GM19239 (cell line): ENCODE measurements at places on chromosomes 3 and 15.

GRCh38 chr15:82808634-82809041, 790 bp upstream of the WHAMM start:
- DNase-seq, result no peak

DNA sequence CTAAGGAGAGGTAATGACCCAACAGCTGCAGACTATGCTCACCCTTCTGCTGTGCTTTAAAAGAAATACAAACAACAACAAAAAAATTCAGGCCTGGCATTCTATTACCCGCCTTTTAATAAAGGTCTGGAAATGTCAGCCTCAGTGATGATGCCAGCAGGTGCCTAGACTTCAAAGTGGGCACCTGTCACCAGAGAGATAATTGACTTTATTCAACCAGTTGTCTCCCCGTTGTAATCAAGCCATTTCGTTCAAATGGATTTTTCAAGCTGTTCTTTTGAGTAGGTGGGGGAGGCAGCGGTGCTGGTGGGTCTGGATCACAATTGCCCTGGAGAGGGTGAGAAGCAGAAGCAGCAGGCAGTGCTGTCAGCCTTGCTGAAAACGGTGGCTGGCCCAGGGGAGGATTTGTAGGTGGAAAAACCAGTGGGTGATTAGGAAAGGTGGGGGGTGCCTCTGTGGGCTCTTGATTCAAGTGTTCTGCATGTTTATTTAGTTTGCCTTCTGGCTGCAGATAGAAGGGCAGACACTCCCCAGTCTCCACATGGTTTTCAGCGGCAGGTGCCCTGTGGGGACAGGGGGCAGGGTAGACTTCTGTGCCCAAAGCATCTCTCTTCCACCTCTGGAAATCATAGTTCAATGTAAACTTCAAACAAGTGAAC, 300.2 kb upstream of the SLCO3A1 start:
- DNase-seq, result no peak

DNA sequence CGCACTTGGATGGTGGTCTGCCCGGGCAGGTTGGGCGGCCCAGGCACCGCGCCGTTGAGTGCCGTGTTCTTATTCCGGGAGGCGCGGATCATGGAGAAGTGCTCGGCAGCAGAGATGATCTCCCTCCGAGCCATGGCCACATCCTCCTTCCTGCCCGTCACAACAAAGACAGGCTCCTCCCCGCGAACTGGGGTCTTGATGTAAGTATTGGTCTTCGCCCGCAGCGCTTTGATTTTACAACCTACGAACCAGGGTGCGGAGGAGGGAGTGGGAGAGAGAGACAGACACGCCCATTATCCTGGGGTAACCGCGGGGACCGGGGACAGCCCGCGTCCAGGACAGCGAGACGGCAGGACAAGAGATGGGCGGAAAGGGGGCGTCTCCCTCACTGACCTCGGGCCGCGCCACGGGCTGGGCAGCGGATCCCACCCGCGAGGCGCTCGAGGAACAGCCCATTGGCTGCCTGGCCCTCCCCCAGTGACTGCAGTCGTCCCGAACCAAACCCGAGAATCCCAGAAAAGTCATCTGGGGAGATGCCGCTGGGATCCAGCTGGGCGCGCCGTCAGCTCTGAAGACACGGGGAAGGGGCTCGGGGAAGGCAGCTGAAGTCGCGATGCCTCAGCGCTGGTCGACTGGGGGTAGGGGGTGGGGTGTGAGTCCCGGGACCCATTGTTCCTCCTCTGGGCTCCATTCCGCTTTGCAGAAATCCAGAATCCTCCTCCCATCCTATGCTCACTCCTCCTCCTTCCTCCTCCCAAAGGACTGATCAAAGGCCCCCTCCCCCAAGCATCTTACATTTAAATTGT, 1.2 kb downstream of the MEX3B start:
- peak; percentile 10 for DNase-seq

GRCh38 chr3:116191409-116191808, 253.9 kb downstream of the LSAMP start:
- DNase-seq, result no peak

DNA sequence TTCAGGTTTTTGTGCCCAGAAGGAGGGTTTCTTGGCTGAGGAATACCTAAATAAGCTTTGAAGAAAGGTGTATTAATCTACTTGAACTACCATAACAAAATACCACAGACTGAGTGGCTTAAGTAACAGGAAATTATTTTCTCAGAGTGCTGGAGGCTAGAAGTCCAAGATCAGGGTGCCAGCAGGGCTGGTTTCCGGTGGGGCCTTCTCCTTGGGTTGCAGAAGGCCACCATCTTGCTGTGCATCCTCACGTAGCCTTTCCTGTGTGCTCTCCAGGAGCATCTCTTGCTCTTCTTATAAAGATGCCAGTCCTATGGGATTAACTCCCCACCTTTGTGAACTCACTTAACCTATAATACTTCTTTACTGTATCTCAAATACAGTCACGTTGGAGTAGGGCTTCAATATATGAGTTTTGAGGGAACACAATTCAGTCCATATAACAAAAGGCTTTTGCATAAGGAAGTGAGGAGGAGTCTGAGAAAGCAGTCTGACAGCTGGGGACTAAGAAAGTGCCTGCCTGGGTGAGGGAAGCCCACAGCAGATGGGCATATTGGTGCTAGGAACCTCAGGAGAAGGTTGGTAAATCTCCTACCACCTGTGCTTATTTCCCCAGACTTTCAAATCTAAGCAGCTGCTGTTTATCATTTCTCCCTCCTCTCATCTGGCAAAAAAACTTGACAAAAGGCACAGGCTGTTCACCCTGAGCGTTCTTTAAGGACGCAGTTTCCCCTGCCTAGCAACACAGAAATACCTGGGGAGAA, 89.6 kb upstream of the CBLB start:
- DNase-seq, result no peak

GRCh38 chr3:54342676-54343075, 220.3 kb downstream of the CACNA2D3 start:
- no peak for DNase-seq

DNA sequence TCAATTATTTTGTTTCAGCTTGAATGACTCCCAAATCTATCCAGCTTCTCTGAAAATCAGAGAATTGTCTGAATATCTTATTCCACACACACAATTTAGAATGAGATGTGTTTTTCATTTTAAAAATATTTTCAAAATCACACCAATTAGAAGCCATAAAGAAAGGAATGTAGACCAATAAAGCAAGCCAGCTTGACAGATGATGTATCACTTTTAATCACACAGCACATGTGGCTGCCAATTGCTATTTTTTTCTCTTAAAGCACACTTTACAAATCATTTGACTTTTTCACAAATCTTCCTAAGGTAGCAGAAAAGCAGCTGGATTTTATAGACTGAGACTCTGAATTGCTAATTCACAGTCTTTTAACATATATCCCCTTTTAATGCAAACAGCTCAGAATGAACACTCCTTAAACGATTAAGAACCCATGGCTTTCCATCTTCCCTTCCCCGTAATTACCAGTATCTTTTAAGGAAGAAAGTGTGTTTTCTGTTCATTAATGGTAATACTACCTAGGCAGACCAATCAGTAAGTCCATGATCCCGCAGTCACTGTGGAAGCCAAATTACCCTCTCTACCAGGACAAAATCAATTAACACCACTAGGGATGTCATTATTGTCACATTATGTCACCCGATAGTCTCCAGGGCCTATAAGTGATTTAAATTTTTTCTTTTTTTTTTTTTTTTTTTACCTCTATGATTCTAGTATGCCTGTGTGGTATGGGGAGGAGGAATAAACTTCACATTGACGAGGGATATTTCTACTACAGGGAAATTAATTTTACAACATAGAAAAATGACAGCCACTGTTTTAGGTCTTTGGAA, 250.0 kb upstream of the VEPH1 start:
- no peak for DNase-seq

DNA sequence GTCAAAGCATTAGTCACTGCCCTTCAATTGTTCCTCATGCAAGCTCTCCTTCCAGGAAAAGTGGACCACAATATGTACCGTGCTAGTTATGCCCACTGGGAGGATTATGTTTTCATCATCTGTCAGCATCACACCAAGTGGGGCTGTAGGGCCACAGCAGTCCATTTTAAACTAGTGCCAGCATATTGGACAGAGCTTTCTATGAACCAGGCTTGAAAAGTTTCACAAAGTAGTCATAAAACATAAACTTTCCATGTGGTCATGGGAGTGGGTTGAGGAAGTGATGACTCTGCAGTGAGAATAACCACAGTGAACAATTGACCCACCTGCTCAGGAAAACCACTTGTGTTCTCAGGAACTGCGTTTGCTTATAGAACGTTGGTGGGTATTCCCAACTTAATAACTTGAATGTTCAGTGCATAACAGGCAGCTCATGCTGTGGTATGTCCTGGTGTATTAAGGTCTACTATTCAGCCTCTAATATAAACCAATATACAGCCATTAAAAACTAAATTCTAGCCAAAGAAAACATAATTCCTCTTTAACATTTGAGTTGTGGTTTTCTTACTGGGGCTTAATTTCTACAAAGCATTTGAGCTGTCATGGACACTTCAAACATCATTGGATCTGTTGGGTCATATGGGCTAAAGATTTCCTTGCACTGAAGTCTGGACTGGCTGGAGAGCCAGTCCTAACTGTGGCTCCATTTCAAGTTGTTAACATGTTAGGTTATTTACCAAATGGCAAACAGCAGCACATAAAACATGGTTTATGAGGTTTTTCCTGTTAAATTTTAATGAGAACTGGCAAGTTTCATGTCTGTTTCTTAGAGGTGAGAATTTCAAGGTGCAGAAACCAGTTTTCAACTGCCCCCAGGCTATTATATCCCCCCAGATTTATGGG, 274.1 kb downstream of the OTOL1 start:
- no peak for DNase-seq

GRCh38 chr3:130759692-130760338, 13.2 kb upstream of the PIK3R4 start:
- DNase-seq, result peak; percentile 30

- DNase-seq, result no peak
Observed at GRCh38 chr15:63948971-63949370, 97.3 kb downstream of the DAPK2 start.

DNA sequence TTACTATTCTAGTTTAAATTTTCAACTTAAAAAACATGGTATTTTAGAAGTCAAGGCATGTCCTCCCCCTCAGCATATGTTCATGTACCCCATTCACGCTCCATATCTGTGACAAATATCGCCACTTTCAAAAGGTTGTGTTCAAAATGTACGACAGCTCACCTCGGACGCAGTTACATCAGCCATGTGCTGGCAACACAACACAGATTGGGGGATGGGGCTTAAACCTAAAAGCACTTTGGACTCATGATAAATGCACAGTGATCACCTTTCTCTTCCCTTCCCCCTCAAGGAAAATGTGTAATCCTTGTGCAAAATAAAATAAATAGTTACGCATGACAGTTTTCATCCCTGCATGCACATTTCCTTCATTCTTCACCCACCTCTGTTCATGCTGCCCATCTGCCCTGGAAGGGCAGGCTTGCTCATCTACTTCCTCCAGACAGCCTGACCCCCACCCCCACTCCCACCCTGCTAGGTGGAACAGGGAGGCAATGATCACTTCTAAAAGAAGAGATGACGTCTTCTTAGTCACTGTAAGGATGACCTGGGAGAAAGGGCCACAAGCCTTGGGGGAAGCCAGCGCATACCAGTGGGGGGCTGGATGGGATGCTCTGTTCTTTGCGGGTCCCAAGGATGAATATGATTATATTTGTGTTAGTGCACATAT, 271.4 kb upstream of the SEMA6D start:
- no peak for DNase-seq

GRCh38 chr15:78365917-78366316, 25.8 kb downstream of the CRABP1 start:
- DNase-seq, result no peak

DNA sequence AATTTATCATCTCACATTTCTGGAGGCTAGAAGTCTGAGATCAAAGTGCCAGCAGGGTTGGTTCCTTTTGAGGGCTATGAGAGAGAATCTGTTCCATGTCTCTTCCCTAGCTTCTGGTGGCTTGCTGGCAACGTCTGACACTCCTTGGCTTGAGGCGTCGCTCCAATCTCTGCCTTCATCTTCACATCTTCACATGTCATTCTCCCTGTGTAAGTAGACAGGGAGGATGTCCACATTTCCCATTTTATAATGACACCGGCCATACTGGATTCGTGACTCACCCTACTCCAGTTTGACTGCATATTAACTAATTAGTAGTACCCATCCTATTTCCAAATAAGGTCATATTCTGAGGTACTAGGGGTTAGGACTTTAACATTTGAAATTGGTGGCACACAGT, 17.5 kb upstream of the ARHGAP31 start:
- no peak for DNase-seq
